ENCODE measurements at places on chromosomes 4 and X.

DNA sequence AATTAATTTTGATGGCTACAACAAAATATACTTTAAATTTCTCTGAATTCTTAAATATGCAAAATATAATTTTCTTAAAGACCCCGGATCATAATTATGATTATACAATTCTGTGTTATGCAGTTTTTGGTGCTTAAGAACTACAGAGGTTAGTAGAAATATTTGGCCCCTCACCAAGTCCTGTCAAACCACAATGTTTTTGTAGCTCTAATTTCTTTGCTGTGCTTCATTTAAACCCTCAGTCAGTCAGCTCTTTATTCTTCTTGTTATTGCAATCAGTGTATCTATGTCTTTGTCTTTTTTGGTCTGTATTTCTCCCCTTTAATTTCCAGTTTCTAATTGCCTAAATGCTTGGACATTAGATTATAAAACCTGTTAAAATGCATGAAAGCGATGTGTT, 186.1 kb downstream of the CAMK2D start:
- no peak for DNase-seq

GRCh38 chr4:120096508-120097297, 30.1 kb upstream of the MAD2L1 start:
- DNase-seq = no peak

- no peak for DNase-seq
These were observed 51.4 kb upstream of the PSAPL1 start for GRCh38 chr4:7486101-7486500.

- no peak for DNase-seq
These were observed 1048.0 kb downstream of the PDHA2 start for GRCh38 chr4:96887857-96888256.

GRCh38 chrX:42678133-42678532, 99.8 kb downstream of the PPP1R2C start:
- no peak for DNase-seq

DNA sequence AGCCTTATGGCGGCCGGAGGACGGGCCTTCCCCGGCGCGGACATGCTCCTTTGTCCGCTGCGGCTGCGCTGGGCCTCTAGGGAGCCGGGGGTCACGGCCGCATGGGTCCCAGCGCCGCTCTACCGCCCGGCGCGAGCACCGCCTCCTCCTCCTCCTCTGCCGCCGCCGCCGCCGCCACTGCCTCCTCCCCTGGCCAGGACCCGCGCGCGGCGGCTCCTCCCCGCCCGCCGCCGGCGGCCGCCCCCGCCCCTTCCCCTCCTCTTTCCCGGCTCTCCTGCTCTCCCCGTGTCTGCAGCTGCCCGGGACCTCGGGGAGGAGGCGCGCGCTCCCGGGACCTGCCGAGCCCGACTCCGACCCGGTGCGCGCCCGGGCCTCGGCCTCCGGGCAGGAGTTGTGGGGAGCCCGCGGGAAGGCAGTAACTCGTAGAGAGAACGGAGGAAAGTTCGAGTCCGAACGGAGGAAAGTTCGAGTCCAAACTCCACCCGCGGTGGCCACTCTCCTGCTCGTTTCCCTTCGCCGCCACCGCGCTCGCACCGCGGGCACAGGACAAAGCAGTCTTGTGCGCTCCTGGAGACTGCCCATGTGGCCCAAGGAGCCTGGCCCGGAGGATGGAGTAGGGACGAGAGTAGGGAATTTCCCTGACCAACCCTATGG, at the start of gene ADGRA3:
Gene ADGRA3, minus strand, starts transcription at position 179 of the 654 bp plus-strand sequence. CDS start 282 bp downstream, outside the sequence.
- DNase-seq = no peak

- DNase-seq = no peak
These were observed 308.2 kb downstream of the FRMPD4 start for GRCh38 chrX:12446342-12447075.

DNA sequence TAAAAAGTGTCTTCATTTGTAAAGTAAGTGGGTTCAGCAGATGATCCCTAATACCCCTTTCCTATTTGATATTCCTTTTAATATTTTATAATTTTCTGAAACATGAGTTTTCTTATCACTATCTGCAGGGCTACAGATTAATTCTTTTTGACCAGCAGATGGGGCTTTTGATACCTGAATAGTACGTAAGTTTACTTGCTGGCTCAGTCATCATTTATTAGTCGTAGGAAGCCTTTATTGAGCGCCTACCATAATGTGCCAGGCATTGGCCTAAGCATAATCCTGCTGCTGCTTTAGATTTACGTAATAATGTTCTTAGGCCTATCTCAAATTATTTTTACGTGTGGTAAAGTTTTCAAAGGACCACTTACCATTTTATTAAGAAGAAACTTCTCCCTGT, 33.1 kb downstream of the OSTC start:
- DNase-seq = peak; percentile 19

DNA sequence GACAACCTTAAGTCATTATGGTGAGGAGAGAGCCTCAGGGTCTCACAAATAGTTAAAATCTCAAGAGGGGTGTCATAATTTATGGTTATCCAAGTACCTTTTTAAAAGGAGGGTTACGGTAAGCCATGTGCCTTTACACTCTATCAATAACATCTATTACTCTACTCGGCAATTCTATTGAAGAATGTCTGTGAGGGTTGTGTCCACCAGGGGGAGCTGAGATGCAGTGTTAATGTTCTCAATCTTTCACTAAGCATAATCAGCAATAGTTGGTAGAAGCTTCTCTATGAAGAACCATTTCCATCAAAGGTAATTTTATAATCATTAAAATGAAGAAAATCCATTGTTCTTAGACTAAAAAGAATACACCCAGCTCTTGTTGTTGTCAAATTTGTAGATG, 457.4 kb downstream of the CENPC start:
- peak; percentile 35 for DNase-seq

- DNase-seq = no peak
These were observed 283.5 kb upstream of the FTHL17 start for GRCh38 chrX:31355206-31355955.

DNA sequence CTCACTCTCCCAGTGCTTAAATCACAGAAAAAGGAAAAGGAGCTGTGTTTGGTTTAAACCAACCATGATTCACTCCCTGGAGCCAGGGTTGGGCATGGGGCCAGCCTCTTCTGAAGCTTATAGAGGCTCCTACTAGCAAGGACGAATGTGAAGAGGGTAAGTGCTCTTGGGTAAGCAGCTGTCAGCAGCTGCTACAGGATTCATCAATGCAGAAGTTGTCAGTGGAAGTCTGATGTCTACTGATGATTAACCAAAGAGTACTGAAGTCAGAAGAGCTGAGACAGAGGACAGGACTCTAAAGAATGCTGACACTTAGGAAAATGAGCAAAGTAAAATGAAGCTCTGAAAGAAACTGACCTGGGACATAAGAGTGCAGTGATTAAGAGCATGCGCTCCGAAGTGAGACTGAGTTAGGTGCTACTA, 32.7 kb upstream of the JADE1 start:
- no peak for DNase-seq

All from pons (tissue), 1 donor.